ENCODE measurements at places on chromosomes 7 and 10.

GRCh38 chr7:45086331-45087065 lies 2.3 kb downstream of the NACAD start:
- DNase-seq, result no peak

- DNase-seq, result peak; percentile 71
These were observed 2.1 kb downstream of the ENTPD7 start for GRCh38 chr10:99661377-99661763.

GRCh38 chr7:108375668-108376067 lies 80.6 kb downstream of the NRCAM start:
- DNase-seq, result no peak

DNA sequence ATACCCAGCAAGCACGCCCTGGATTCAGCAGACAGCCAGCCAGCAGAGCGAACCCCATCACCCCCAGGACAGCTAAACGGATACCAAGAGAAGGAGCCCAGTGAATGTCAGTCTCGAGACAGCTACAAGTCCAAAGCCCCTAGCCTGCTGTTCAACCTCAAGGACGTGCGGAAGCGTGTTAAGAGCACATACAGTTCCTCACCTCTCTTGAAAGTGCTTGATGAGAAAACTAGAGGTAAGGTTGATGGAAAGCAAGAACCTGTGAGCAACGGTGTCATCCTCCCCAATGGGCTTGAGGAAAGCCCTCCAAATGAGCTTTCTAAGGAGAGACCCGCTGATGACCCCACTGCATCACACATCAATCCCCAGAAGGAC lies 24.9 kb downstream of the C10orf71 start:
- no peak for DNase-seq

GRCh38 chr10:71750124-71750841 lies 23.0 kb downstream of the VSIR start:
- no peak for DNase-seq

DNA sequence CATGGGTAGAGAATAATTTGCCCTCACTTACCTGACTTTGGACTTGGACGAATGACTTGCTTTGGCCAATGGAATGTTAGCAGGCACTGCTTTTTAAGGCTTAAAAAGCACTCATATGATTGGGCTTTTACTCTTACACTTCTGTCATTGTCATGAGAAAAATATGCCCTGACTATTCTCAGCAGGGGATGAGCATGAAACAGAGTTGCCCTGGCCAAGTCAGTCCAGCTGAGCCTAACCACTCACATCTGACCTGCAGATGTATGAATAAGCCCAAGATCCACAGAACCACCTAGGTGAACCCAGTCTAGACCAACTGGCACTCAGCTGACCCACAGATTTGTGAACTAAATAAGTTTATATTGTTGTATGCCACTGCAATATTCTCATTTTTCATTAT lies 573.5 kb downstream of the TNS3 start:
- DNase-seq, result no peak

DNA sequence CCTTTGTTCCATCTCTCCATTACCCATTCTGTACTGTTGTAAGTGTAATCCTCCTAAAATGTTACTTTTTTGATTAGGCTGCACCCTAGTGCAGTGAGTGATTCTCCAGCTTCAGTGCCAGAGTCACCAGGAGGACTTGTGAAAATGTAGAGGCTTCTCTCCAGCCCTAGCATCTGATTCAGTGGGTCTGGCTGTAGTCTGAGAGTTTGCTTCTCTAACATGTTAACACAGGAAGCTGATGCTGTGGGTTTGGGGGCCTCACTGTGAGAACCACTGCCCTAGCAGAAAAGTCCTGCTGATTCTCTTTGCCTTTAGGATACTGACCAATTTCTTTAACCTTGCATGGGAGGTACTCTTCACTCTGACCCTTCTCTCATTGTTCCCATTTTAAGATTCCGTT lies 24.4 kb downstream of the CSGALNACT2 start:
- DNase-seq, result no peak
